CD4-positive, alpha-beta T cell treated with Interleukin-21 for 1 hour (primary cell): ENCODE measurements at places on chromosomes 1 and 21.

- DNase-seq, result no peak
Measured at GRCh38 chr1:159914252-159915018, 10.9 kb downstream of the TAGLN2 start.

DNA sequence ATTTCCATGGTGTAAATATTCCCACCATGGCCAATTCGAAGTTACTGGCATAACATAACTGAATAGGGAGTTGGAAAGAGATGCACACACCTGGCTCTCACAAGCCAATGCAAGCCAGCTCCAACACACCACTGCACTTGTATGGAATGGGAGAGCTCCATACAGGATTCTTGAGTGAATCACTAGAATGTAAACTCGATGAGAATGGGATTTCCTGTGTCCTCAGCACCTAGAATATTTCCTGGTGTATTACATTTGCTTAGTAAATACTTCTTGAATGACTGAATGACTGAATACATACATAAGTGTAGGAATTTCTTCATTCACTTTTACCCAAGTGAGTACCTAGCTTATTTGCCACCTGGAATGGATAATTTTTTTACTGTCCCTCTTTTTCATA lies 16.2 kb upstream of the PPIE start:
- DNase-seq, result no peak

DNA sequence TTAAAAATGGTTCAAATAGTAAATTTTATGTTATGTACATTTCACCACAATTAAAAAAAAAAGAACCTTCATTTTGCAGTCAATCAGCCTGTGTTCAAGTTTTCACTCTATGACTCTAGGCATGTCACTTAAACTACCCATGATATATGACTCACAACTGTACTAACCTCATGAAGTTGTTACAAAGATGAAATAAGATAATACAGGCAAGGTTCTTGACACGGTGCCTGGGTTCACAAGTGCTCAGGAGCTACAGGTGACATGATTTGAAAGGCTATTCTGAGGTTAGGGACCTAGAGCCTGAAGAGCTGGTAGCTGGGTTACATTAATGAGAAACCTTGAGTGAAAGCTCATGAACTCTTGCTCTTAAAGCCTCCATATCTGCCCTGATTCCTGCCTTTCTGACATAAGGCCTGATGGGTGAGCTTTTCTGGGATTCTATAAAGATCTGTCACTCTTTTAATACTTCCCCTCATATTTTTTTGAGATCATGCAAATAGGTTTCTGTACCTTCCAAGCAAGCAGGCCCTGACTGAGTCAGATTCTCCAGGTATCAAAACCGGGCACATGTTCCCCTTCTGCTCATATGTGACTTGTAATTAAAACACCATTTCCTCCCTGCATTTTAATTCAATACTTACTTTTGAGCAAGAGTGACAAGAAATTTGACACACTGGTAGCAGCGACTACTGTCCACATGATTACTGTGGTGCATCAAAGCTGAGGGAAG lies 34.0 kb downstream of the PCSK9 start:
- DNase-seq, result no peak

DNA sequence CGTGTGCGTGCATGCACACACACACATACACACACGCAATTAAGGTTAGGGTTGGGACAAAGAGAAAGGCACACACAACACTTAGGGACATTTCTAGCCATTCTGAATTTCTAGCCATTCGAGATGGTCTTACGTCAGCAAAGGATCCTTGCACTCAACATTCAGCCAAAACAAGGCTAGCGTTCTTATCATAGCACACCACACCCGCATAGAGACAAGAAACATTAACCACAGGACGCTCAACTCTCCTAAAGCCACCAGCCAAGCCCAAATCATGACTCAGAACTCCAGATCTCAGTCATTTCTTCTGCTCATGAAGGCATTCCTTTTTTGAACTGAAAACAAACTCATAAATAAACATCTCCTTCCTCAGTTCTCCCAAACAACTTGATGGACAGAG lies 106.8 kb downstream of the LMO4 start:
- DNase-seq, result no peak

GRCh38 chr21:28936036-28936435 lies 56.6 kb downstream of the LTN1 start:
- DNase-seq, result no peak

DNA sequence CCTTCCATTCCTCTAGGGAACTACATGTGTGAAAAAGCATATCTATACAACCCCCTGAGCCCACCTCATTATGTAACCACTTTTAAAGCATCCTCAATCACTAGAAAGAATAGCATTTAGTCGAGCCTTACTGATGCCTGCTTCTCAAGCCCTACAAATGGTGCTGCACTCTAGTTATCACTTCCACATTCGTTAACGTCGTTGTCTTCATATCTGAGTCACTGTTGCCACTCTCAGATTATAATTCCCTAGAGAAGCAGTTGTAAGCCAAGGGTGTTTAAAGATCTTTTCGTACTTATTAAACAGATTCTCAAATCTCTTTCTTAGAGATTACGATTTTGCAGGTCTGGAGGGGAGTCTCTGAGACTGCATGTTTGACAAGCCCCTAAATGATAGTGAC lies 16.5 kb downstream of the ATP1B1 start:
- no peak for DNase-seq

- no peak for DNase-seq
Measured at GRCh38 chr1:83641206-83641658, 357.7 kb downstream of the TTLL7 start.

- DNase-seq, result no peak
Measured at GRCh38 chr1:88265606-88266005, 418.5 kb upstream of the PKN2 start.

- DNase-seq, result no peak
Measured at GRCh38 chr1:152954436-152954835, 7.4 kb downstream of the SPRR5 start.

- peak; percentile 87 for DNase-seq
Measured at GRCh38 chr1:152458384-152459185, 44.5 kb upstream of the CRNN start.

GRCh38 chr1:117612517-117613248 lies 6.8 kb downstream of the TENT5C start:
- DNase-seq, result no peak

GRCh38 chr1:160284220-160284781 lies 632 bp downstream of the PEX19 start:
- no peak for DNase-seq
